ENCODE measurements at places on chromosomes 5 and 9.

GRCh38 chr9:134366223-134367031, 40.2 kb downstream of the RXRA start:
- peak overlapping the region; percentile 91 for H3K27ac ChIP-seq
- no peaks in the 10 kb centered on the region for H3K36me3 ChIP-seq
- no peaks in the 10 kb centered on the region for H3K27me3 ChIP-seq
- peaks cover 26% of the 10 kb centered on the region for H3K4me1 ChIP-seq
- H3K4me3 ChIP-seq = peak overlapping the region; percentile 61

DNA sequence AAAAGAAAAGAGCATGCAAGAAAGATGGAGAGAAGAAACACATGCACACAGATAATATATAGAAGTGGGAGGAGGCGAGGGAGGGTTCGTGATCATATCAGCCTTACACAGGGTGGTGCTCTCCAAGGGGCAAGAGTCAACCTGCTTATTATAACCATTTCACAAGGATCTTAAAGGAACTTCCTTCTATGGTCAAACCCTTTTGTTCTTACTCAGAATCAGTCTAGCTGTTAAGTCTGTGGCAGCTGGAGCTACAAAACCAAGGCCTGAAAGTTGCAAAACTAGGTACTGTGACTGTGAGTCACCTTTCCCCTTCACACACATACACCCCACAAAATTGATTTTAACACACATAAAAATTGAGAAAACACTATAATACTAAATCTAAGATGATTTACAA, 18.5 kb upstream of the ERMP1 start:
- peaks cover 27% of the 10 kb centered on the region for H3K4me1 ChIP-seq
- H3K4me3 ChIP-seq = no peak overlapping the region
- no peaks in the 10 kb centered on the region for H3K27me3 ChIP-seq
- peaks cover 3% of the 10 kb centered on the region for H3K36me3 ChIP-seq
- H3K27ac ChIP-seq = peak overlapping the region; percentile 51

DNA sequence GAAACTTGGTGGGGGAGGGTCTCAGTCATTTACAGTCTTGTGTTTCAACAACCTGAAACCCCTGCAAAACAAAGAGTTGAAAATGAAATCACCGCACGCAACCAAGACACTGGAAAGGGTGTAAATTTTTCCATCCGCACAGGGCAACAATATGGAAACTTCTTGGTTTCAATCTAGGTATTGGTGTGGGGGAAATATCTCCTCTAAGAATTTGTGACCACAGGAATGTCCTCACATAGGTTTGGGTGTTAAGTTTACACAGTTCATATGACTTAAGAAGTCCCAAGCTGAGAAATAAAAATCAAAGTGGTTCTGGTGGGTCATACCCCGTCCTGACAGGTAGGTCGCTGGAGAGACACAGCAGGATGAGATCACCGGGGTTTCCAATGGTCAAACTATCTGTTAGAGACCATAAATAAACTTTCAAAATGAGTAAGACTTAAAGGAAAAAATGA, 51.9 kb upstream of the PIP5K1B start:
- no peak overlapping the region for H3K4me3 ChIP-seq
- no peak overlapping the region for H3K27ac ChIP-seq
- no peaks in the 10 kb centered on the region for H3K4me1 ChIP-seq

GRCh38 chr9:136935651-136936050, 8.9 kb downstream of the FBXW5 start:
- DNase-seq = no peak
- no peak overlapping the region for H3K27ac ChIP-seq
- no peaks in the 10 kb centered on the region for H3K4me1 ChIP-seq
- H3K4me3 ChIP-seq = no peak overlapping the region
- peaks cover 26% of the 10 kb centered on the region for H3K36me3 ChIP-seq

DNA sequence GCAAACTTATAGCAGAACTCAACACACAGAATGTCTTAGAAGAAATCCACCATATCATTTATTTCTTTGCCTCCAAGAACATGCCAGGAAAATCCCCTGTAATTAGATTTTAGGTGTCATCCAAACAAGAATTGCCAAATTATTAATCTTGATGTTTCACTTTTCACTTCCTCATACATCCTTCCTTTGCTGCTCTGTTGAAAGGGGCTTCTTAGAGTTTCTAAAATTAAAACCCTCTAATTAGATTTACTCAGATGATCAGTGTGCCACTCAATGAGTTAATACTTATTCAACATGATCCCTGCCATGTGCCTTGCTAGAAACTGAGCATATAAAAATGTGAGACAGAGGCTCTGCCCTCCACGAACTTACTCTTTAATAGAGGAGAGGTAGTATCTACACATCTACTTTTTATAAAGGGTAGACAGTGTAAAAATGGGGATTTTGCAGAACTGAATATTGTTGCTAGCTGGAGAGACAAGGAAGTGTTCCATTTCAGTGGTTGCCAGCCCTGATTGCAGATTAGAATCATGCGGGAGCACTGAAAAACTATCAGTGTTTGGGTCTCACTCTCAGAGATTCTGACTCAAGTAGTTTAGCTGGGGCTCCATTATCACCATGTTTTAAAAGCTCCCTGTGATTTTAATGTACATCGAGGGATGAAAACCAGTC, 498.4 kb downstream of the TLE4 start:
- no peak overlapping the region for H3K4me3 ChIP-seq
- DNase-seq = no peak
- peaks cover 20% of the 10 kb centered on the region for H3K4me1 ChIP-seq
- peaks cover 69% of the 10 kb centered on the region for H3K27me3 ChIP-seq

GRCh38 chr9:12544700-12545099, 148.5 kb upstream of the TYRP1 start:
- H3K27ac ChIP-seq = no peak overlapping the region
- no peak for DNase-seq
- H3K4me1 ChIP-seq = no peaks in the 10 kb centered on the region
- H3K36me3 ChIP-seq = no peaks in the 10 kb centered on the region
- no peak overlapping the region for H3K4me3 ChIP-seq

- H3K27me3 ChIP-seq = peaks cover under 1% of the 10 kb centered on the region
- DNase-seq = no peak
- peaks cover 24% of the 10 kb centered on the region for H3K4me1 ChIP-seq
- H3K36me3 ChIP-seq = peaks cover under 1% of the 10 kb centered on the region
- H3K4me3 ChIP-seq = no peak overlapping the region
These were observed 337.6 kb downstream of the BNC2 start for GRCh38 chr9:16532681-16533450.

DNA sequence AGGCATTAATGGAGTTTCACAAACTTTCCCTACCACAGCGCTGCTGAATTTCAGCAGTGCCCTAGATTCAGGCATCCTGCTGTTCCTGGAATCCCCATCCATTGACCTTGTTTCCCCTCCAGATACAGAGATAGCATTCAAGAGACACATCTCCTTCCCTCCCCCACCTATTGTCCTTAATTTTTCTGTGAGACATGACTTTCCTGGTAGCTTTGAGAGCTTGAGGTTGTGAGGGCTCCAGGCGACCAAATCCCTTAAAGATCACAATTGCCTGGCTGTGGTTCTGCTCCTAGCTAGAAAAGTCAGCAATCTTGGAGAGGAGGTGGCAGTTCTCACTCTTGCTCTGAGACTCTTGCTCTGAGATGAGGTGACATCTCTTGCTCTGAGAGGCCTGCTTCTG, 48.0 kb downstream of the PRR16 start:
- no peaks in the 10 kb centered on the region for H3K36me3 ChIP-seq
- H3K4me3 ChIP-seq = no peak overlapping the region
- H3K27me3 ChIP-seq = no peaks in the 10 kb centered on the region
- DNase-seq = no peak

DNA sequence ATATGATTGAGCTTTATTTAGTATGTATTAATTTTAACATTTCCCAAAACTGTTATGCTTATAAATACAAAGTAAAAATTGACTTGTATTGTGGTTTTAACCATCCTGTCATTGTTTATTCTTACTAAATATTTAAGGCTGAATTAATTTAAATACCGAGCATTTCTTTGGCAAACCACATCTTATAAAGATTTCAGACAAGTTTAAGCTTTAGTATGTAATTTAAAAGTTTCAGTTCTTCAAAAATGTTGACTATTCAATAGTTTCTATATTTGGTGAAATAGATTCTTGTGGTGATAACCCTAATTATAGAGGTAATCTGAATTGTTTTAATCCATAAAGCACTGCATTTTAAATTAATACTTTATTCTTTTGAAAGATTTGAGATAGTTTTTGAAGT, 65.5 kb downstream of the CCNH start:
- no peaks in the 10 kb centered on the region for H3K27me3 ChIP-seq
- no peak for DNase-seq
- no peak overlapping the region for H3K27ac ChIP-seq
- peaks cover 21% of the 10 kb centered on the region for H3K36me3 ChIP-seq

GRCh38 chr9:33880211-33881089, 63.5 kb downstream of the UBE2R2 start:
- no peak overlapping the region for H3K27ac ChIP-seq
- no peak for DNase-seq
- peaks cover 17% of the 10 kb centered on the region for H3K4me1 ChIP-seq
- no peak overlapping the region for H3K4me3 ChIP-seq
- no peaks in the 10 kb centered on the region for H3K27me3 ChIP-seq

- H3K36me3 ChIP-seq = no peaks in the 10 kb centered on the region
- H3K4me1 ChIP-seq = peaks cover 2% of the 10 kb centered on the region
- no peak for DNase-seq
- H3K27ac ChIP-seq = no peak overlapping the region
These were observed 248.3 kb downstream of the CDH18 start for GRCh38 chr5:19739671-19740070.

- H3K4me1 ChIP-seq = peaks cover 18% of the 10 kb centered on the region
- no peaks in the 10 kb centered on the region for H3K27me3 ChIP-seq
- no peaks in the 10 kb centered on the region for H3K36me3 ChIP-seq
- no peak overlapping the region for H3K4me3 ChIP-seq
These were observed 291.4 kb downstream of the YTHDC2 start for GRCh38 chr5:113804943-113805342.

DNA sequence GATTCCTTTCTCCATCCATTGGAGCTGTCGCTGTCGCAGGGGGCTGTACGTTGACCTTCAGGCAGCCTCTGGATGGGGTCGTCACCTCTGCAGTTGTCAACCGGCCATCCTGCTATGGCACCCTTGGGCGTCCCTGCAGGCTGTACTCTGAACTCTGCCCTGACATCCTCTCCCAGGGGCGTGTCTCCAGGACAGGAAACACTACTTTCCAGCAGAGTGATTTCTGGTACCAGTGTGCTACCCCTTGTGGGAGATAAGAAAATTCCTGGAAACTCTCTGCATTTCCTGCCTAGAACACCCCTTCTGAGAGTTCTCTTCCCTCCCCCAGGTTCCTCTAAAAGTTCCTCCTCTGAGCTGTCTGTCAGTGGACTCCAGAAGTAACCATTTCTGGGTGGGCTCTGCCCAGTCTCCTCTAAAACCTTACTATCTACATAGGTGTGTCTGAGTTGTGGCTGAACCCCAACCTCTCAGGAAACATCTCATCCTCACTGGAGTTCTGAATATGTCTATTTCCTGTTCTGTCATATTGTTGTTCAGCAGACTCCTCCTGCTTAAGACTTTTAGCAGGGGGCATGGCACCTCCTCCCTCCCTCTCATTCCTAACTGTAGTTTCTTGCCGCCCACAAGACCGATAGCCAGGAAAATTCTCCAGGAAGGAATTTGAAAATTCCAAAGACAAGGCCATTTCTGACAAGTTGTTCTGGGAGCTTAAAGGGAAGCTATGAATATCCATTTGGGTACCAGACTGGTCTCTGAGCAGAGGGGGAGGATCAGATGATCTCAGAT, 145.3 kb upstream of the RASEF start:
- no peak overlapping the region for H3K4me3 ChIP-seq
- no peaks in the 10 kb centered on the region for H3K4me1 ChIP-seq
- no peak overlapping the region for H3K27ac ChIP-seq

DNA sequence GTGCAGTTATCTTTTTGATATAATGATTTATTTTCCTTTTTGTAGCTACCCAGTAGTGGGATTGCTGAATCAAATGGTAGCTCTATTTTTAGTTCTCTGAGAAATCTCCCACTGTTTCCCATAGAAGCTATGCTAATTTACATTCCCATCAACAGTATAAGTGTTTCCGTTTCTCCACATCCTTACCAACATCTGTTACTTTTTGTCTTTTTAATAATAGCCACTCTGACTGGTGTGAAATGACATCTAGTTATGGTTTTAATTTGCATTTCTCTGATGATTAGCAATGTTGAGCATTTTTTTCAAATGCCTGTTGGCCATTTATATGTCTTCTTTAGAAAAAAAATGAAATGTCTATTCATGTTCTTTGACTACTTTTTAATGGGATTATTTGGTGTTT, 94.7 kb downstream of the SERINC5 start:
- no peaks in the 10 kb centered on the region for H3K27me3 ChIP-seq
- no peak for DNase-seq
- peaks cover 53% of the 10 kb centered on the region for H3K36me3 ChIP-seq
- H3K4me3 ChIP-seq = no peak overlapping the region
- H3K4me1 ChIP-seq = peaks cover 24% of the 10 kb centered on the region

GRCh38 chr9:79193001-79193400, 378.8 kb upstream of the TLE4 start:
- no peak overlapping the region for H3K4me3 ChIP-seq
- DNase-seq = no peak
- no peak overlapping the region for H3K27ac ChIP-seq
- peaks cover 10% of the 10 kb centered on the region for H3K4me1 ChIP-seq
- peaks cover 6% of the 10 kb centered on the region for H3K27me3 ChIP-seq

- no peak overlapping the region for H3K4me3 ChIP-seq
- H3K27me3 ChIP-seq = no peaks in the 10 kb centered on the region
- DNase-seq = no peak
These were observed 151.5 kb upstream of the NR3C1 start for GRCh38 chr5:143554918-143555477.

- H3K4me1 ChIP-seq = peaks cover 15% of the 10 kb centered on the region
- H3K36me3 ChIP-seq = no peaks in the 10 kb centered on the region
- no peak for DNase-seq
- H3K27me3 ChIP-seq = no peaks in the 10 kb centered on the region
- H3K4me3 ChIP-seq = no peak overlapping the region
- H3K27ac ChIP-seq = no peak overlapping the region
These were observed 8.3 kb upstream of the WDR5 start for GRCh38 chr9:134127616-134128015.

GRCh38 chr9:104740621-104741020, 6.9 kb upstream of the NIPSNAP3A start:
- H3K36me3 ChIP-seq = no peaks in the 10 kb centered on the region
- H3K4me3 ChIP-seq = no peak overlapping the region
- H3K27ac ChIP-seq = no peak overlapping the region
- DNase-seq = no peak

GRCh38 chr9:77832639-77833038, 184.5 kb upstream of the GNA14 start:
- no peak for DNase-seq
- no peak overlapping the region for H3K27ac ChIP-seq
- H3K27me3 ChIP-seq = no peaks in the 10 kb centered on the region
- peaks cover 17% of the 10 kb centered on the region for H3K4me1 ChIP-seq

Measured in type B pancreatic cell (in vitro differentiated cells).